Common myeloid progenitor, CD34-positive (primary cell): ENCODE measurements at places on chromosomes 2 and 18.

- DNase-seq: peak; percentile 37
These were observed 28.4 kb downstream of the BOLA3 start for GRCh38 chr2:74119339-74119738.

DNA sequence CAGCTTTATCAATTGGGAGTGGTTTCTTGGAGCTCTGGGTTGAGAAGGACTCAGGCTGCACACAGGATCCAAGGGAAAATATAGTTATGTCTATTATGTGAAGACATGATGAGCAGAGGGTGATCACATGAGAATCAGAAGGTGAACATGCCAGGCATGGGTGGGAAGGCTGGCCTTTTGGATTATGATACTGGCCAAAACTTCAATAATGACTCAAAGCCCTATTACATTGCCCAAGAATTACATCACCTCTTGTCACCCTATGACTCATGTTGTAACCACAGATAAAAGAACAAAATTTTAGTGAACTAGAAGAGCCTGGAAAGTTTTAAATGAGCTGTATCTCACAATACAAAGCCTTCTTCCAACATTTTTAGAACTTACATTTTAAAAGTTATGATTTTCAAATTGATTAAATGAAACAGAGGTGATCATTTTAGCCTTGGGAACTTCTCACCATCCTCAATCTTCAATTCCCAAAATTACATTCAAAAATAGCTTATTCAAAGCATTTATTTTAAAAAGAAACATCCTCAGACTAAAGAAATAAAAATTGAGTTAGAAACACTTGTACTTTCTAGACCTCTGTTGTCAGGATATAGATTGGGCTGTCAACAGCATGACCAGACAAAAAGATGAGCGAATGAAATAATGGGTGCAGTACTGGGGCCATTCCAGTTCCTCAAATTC is 428.3 kb downstream of the MBD2 start:
- DNase-seq: no peak

DNA sequence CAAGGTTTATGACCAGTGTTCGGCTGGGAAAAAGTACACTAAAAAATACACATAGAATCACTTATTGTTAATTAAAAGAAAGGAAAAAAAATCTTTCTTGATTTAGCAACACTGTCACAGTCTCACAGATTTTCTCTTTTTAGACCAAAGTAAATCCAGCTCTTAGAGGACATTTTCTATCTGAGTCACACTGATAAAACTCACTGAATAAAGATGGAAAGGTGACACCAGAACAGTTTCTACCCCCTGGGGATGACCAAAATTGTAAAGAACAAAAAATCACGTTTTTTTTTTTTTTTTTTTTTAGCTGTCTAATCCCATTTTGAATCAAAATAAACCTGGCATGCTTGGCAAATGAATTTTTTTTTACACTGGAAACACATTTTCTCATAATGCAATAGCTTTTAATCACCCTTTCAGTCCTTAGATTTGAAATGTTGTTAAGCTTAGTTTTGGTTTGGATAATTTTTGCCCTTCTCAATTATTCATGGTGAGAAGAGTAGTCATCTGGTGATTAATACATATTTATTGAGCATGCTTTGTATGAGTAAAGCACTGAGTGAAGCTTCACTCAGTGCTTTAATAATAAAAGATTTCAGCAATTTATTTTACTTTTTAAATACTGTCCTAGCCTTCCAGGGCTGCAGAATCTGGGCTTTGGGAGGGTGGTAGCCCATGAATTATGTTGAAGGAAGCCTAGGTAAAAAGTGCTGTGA is 886.3 kb downstream of the SLC4A3 start:
- no peak for DNase-seq

- no peak for DNase-seq
These were observed 68.6 kb downstream of the CAMKMT start for GRCh38 chr2:44430342-44430741.

- DNase-seq: no peak
These were observed 985.0 kb downstream of the BCL11A start for GRCh38 chr2:59568461-59568860.

GRCh38 chr2:156340804-156341451 is 8.4 kb upstream of the NR4A2 start:
- no peak for DNase-seq

GRCh38 chr2:64023485-64024258 is 4.4 kb upstream of the VPS54 start:
- DNase-seq: peak; percentile 52

- no peak for DNase-seq
These were observed 16.4 kb upstream of the TUBB6 start for GRCh38 chr18:12291690-12292089.

GRCh38 chr18:36349552-36349951 is 52.0 kb downstream of the FHOD3 start:
- no peak for DNase-seq

DNA sequence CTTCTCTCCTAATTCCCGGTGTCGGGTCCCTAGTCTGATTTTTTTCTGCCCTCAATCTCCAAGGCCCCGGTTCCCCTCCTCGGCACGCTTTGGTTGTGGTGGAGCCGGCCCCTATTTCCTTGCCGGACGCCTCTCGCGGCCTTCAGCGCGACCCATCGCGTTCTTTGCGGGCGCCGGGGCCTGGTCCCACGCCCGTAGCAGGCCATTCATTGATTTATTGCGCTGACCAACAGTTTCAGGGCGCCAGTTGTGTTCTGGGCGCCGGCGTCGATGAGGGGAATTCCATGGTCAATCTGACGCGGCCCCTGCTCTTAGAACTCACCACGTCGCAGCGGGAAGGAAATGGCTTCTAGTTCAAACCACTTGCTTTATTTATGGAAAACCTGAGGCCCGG is 396 bp downstream of the CNOT9 start:
- peak; percentile 84 for DNase-seq

DNA sequence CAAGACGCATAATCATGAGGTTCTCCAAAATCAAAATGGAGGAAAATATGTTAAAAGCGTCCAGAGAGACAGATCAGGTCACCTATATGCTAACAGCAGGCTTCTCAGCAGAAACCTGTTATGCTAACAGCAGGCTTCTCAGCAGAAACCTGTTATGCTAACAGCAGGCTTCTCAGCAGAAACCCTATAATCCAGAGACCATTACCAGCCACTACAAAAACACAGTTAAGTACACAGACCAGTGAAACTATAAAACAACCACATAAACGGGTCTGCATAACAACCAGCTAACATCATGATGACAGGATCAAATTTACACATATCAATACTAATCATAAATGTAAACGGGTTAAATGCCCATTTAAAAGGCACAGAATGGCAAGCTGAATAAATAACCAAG is 1548.4 kb upstream of the TMEFF2 start:
- no peak for DNase-seq

DNA sequence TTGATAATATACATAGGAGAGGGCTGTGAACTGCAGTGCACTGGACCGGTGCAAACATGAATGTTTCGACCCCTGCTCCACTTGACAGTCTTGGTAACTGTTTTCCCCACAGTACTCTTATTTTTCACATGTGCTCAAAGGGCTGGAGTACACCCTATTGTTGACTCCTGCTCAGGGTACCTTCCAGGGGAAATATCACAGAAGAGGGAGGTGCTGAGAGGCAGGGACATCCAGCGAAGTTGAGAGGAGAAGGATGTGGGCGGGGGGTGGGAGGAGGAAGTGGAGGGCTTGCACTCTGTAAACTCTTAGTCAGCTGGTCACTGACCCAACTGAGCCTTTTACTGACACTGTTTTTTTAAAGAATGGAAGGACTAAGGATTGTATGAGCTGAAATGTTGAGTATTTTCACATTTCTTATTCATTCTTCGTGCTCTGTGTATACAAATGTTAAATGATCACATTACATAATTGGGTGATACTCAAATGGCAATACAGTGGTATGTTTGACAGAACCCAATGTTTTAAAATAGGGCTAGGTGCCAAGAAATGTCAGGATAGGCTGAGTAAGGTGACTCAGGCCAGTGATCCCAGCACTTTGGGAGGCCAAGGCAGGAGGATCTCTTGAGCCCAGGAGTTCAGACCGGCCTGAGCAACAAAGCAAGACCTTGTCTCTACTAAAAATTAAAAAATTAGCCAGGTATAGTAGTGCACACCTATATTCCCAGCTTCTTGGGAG is 10.0 kb downstream of the INPP4A start:
- DNase-seq: peak; percentile 77

DNA sequence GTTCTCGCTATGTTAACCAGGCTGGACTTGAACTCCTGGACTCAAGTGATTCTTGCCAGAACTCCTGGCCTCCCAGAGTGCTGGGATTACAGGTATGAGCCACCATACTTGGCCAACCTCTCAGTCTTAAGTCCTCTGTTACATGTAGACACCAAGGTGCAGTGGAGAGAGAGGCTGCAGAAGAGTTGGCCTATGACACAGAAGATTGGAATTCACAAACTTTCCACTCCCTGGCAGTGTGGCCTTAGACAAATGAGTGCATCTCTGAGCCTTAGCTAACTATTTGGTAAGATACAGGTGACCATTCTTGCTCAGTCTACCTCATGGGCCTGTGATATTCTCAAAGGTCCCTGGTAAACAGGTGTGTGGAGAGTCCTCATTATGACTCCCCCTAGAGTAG is 159.7 kb downstream of the MYCN start:
- DNase-seq: no peak

DNA sequence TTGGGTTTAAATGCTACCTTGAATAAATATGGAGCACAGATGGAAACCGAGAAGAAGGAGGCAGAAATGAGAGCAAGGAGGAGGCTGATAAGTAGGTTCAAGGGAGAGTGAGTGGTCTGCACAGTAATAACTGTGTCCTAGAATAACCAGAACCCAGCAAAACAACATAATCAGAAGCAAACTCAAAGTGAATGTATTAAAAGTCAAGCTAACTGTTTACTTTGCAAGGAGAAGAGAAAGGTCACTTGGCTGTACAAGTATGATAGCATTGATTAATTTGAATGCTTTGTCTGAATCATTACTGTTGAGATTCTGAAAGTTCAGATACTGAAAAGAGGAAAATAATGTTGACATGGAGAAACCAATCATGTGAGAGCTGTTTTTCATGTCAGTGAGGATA is 258.8 kb downstream of the PLCL1 start:
- no peak for DNase-seq

- peak; percentile 95 for DNase-seq
These were observed 13.3 kb upstream of the RAB17 start for GRCh38 chr2:237603718-237604362.

- no peak for DNase-seq
These were observed 29.1 kb downstream of the CPO start for GRCh38 chr2:206968134-206969086.
